Hematopoietic multipotent progenitor cell treated with erythropoietin and hydrocortisone succinate and interleukin-3 and kit ligand, for 8 days (in vitro differentiated cells): ENCODE measurements at places on chromosomes 3 and 15.

GRCh38 chr3:128144512-128145187, 8.6 kb upstream of the EEFSEC start:
- no peak for DNase-seq

GRCh38 chr15:38885471-38885952, 320.9 kb upstream of the RASGRP1 start:
- no peak for DNase-seq

GRCh38 chr3:128492671-128493569, at the start of gene GATA2:
GATA2 (minus strand) TSS chr3:128493201; CDS start chr3:128487031, 6,170 bp downstream.
- DNase-seq: peak; percentile 53

GRCh38 chr3:2098398-2099027, at the start of gene CNTN4:
CNTN4 (plus strand) TSS chr3:2098866.
- no peak for DNase-seq

- DNase-seq: peak; percentile 58
These were observed 8.4 kb downstream of the ITGB5 start for GRCh38 chr3:124878561-124879336.

GRCh38 chr3:181302960-181303359, 313.4 kb upstream of the DNAJC19 start:
- DNase-seq: no peak

DNA sequence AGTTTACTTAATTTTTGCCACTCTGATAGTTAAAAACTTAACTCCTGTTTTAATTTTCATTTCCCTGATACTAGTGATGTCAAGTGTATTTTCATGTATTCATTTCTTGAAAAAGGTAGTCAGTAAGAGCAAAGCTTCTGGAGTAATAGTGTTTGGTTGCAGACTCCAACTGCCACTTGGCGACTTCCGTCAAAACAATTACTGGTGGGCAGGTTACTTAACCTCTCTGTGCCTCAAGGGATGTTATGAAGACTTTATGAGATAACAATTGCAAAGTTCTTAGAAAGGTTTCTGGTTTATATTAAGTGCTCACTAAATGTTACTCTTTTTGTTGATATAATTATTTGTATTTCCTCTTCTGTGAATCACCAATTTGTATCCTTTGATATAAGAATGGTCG, 129.7 kb downstream of the NFKBIZ start:
- no peak for DNase-seq

GRCh38 chr3:14319654-14320182, 82.7 kb upstream of the SLC6A6 start:
- DNase-seq: peak; percentile 82

DNA sequence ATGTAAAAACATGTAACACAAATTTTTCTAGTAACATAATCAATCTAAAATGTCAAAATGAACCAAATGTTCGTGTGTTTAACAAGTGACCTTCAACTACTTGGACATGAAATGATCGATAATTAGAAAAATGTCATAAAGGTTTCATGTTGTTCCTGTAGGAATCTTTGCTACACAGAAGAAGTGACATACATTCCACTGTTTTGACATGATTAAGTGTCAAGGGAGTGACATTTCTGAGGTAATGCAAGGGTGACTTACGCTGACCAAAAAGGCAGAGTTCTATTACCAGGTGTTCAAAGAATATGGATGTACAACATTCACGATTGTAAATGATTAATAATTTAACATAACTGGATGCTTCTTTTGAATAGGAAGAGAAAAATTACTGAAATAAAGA, 131.1 kb upstream of the ROBO1 start:
- DNase-seq: no peak

DNA sequence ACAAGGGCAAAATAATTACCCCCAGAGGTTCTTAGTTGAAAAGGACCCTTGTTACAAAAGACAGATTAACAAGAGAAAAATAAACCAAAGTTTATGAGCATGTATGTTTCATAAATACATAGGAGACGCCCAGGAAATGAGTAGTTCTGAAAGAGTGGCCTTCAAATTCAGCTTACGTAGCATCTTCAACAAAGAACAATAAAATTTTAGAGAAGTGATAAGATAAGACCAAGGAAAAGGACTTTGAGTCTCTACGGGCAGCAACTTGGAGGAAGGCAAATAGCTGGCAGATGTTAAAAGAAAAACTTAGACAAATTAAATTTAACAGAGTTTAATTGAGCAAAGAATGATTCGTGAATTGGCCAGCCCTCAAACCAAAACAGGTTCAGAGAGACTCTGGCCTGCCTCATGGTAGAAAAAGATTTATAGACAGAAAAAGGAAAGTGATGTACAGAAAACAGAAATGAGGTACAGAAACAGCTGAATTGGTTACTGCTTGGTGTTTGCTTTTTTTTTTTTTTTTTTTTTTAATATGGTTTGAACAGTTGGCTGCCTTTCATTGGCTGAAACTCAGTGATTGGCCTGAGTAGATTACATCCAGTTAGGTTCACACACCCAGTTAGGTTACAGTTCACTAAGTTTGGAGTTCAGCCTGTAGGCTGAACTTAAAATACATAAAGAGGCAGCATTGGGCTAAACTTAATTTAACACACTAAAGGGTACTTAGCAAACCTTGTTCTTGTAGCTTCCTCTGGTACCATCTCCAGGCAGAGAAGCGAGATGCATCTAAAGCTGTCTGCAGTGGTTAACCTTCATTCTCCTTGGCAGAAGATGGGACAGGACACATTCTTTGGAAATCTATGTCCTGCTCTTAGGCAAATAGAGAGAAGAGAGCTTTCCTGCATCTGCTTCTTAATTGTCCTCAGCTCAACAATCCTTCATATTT, 23.2 kb downstream of the C2CD4B start:
- DNase-seq: no peak

DNA sequence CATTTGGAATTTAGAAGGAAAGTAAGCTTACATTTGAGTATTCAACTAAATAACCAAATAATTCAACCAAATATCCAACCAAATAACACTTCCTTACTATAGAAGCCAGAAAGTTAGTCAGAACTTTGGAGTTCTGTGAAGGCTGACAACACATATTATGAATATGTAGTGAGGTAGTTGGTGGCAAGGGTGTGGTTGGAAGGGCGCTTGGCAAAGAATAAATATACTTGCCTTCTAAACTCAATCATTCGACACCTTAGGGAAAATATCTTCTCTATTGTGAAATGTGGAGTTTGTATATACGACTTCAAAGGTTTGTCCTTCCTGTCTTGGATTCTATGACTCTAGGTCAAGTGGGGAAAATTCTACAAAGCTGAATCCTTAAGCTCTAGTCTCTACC, 111.7 kb upstream of the OSTN start:
- no peak for DNase-seq

DNA sequence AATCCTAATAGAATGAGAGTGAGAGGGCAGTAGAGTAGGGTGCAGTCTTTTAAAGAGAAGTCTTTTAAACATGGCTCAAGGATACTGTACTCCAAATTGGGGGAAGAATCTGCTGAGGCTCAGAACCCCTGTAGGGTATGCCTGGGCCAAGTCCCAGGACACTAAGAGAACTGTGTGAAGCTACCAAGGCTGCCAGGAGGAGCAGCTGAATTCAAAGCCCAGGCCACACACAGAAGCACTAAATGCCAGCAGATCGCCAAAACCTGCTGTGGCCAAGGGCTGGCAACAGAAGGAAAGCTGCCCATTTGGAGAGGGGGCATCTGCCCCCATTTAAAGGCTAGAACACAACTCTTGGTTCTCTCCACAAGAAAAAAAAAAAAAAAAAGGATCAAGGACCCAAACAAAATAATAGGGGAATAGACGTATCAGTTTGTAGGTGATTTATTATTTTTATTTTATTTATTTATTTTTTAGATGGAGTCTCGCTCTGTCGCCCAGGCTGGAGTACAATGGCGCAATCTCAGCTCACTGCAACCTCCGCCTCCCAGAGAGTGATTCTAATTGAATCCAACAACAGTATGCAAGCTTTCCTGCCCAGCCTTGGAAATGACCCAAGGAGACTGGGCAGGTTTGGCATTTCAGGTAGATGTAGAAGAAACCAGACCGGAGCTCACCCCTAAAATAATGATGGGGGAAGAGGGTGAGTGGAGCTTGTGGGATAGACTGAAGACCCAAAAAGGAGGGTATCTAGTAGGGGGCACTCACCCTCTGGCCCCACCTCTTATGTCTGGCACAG, 279.0 kb upstream of the WNT5A start:
- DNase-seq: no peak

DNA sequence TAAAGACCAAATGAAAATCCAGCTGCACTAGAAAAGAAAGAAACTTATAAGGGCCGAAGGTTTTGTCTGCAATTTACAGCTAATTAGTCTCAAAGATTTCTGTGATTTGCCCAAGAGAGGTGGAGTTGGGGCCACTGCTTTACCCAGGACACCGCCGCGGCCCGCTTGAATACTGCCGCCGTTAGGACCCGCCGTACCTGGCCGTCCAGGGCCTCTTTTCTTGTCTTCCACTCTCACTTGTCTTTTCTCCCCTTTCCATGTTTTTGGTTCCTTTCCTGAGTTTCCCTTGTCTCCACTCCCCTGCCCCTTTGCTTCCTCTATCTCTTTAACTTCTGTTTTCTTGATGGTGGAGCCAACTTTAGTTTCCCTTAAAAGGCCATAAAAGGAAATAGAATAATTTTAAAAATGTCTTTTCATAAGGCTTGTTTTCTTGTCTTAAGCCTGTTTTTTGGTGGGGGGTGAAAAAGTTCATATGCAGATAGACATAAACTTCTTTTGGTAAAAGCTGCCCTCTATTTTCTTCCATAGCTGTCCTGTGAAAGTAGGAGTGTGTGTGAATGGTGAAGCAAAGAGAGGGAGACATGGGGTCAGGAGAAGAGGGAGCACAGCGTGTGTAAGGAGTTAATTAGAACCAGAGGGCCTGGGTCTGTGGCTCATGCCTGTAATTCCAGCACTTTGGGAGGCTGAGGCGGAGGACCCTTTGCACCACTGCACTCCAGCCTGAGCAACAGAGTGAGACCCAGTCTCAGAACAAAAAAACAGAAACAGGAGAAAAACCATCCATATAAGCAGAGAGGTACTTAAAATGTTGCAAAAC, 16.0 kb upstream of the CCNL1 start:
- no peak for DNase-seq

DNA sequence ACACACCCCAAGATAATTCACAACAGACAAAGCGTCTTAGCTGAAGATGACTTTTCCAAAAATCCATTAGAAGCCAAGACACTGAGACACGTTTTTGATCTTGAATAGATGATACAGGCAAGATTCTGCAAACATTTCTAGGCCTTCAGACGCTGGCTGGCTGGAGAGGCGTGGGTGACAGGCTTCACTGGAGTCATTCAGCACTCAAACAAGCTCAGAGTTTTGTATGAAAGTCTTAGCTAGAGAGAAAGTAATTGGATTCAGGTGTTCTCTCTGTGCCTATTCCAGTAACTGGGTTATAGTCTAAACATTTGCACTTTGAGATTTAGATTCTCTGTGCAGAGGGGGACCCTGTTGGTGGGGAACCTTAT, 147.7 kb upstream of the BHLHE40 start:
- DNase-seq: no peak

GRCh38 chr3:139836698-139837464, 98.1 kb upstream of the CLSTN2 start:
- DNase-seq: no peak

DNA sequence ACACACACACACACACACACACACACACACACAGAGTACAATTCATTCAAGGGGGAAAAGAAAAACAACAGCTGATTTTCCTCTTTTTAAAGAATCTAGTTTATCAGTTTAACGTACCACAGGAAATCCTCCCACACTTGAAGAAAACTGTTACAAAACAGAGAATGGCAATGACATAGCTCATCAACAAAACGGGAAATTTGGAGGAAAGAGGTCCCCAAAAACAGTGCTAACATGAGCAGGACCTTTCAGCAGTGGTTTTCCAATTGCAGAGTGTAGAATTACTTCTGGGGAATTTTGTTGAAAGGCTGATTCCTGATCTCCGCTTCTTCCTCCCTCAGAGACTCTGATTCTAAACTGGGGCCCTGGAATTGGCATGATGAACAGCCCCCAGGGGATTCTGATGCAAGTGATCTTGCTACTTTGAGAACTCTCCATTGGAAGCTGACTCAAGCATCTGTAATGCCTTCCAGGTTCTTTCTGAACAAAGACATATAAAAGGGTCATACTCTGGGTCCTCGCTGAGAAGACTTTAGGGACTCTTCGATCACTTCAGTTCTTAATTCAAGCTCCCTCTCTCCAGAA, 442.6 kb upstream of the PROK2 start:
- no peak for DNase-seq

DNA sequence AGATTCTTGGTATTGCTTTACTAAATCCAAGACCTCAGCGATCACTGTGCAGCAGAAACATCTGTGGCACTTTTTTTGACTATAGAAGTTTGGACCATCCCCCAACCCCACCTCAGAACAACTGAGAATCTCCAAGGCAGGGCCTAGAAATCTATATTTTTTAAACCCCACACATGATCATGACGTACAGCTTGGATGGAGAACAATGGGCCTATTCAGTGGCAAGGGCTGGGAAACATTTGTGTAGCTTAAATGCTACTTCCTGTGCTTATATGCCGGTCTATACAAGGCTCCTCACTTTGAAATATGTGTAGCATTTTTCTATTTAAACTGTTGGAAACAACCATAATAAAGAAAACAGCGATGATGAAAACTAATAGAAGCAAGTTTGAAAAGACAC, 55.1 kb upstream of the SPRED1 start:
- no peak for DNase-seq

DNA sequence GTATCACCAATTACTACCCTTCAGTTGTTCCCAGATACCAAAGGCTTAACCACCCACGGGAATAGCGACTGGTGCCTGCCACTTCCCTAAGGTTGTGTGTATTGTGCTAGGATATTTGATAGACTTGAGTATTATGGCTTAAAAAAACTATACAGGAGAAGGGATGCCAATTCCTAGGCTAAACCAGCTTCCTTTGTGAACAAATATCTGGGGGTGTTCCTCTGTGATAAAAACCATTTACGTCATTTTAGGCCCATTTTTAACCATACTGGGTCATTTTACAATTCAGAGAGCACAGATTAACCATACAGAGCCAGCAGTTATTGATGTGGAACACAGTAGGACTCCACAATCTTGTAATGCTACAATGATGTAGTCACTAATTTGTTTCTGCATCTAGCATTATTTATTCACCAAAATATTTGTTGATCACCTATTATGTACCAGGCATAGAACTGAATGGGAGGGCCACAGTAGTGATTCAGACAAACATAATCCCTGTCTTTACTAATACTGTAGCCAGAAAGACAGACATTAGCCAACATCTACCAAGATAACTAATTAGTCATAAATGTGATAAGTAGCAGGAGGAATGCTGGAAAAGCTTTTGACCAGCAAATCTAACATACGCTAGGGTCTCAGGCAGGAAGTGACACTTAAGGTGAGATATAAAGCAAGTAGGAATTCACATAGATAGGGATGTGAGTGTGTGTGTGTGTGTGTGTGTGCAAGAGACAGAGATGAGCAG, 184.8 kb downstream of the MECOM start:
- DNase-seq: no peak

GRCh38 chr3:71332813-71333212, 250.7 kb downstream of the FOXP1 start:
- no peak for DNase-seq

GRCh38 chr3:57100046-57100695, 39.7 kb downstream of the SPATA12 start:
- peak; percentile 79 for DNase-seq

- DNase-seq: no peak
These were observed 32.9 kb downstream of the MEGF11 start for GRCh38 chr15:66220601-66221000.
